Osteocyte (in vitro differentiated cells): ENCODE measurements at places on chromosomes 7 and 10.

- no peak for DNase-seq
Measured at GRCh38 chr7:75804705-75805104, 8.9 kb downstream of the CCL24 start.

DNA sequence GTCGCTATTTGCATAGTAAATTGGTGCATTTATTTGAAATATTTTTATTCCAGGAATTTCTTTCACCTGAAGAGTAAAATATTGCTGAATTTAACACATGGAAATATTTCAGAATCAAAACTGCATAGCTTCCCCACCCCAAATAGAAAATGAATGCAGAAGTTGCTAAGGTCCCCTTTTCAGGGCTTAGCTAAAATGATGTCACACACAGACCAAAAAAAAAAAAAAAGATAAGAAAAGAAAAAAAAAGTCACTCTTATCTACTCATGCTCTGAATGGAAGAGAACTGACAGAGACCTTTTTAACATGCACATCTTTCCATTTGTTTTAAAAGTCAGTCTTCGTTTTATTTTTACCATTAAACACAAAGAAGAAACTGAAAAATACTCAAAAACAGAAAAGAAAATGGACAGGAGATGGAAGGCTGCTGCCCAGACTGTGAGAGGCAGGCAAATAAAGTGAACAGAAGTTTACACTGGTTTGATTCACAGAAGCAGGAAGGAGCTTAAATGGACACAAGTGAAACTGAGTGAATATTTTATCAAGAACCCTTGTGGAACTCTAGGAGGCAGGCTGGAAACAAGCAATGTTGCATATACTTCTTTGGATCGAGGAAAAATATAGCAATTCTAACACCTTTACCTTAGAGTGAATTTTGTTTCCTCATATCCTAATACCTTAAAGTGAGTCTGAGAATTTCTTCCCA, 32.0 kb downstream of the PSMC2 start:
- DNase-seq, result no peak

GRCh38 chr7:107173691-107174406, 5.0 kb downstream of the HBP1 start:
- DNase-seq, result no peak

DNA sequence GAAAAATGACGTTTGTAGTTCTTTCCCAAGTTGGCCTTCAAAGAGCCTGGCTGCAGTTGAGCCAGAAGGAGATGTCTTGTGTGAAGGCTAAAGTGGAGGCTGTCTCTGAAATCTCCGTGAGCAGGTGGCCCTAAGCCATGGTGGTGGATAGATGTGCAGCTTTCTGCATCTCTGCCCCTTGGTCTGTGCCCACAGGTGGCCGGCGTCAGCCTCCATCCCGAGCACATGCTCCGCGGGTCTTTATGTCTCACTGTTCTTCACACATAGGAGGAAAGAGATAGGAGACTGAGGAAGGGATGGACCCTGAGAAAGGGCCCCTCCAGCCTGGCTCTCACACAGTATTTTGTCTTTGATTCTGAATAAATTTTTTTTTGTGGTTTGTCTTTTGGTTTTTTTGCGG, 30.3 kb upstream of the SLC26A4 start:
- no peak for DNase-seq

DNA sequence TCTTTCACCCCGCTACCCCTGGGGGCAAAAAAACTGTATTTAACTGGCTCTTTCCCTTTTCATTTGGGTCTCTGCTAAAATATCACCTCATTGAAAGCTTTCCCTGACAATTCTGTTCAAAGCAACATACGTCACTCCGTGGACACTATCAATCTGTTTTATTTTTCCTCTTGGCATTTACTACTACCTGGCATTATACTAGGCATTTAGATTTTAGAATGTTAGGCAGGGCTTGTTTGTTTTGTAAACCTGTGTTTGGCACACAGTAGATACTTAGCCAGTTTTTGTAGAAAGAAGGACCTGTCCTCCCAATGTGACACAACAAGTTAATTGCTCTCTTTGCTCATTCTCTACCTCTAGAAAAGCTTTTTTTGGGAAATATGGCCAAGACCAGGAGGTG, 26.5 kb upstream of the PDK4 start:
- DNase-seq, result no peak

- no peak for DNase-seq
Measured at GRCh38 chr10:128077155-128077875, 48.9 kb downstream of the MKI67 start.

DNA sequence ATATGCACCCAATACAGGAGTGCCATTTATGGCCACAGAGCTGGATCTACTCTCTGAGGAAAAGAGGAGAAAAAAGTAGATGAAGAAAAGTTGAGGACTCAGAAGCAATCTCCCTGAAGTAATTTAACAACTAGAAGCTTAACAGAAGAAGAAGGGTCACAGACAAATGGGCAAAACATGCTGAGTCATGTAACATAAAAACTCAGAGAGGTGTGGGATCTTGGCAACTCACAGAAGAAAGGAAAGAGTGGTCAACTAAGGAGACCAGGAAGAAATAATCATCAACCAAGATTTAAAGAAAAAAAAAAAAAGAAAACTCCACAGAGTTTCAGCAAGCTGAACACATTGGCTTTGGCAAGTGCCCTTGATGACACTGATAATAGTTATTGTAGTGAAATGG, 51.8 kb upstream of the BET1 start:
- no peak for DNase-seq

DNA sequence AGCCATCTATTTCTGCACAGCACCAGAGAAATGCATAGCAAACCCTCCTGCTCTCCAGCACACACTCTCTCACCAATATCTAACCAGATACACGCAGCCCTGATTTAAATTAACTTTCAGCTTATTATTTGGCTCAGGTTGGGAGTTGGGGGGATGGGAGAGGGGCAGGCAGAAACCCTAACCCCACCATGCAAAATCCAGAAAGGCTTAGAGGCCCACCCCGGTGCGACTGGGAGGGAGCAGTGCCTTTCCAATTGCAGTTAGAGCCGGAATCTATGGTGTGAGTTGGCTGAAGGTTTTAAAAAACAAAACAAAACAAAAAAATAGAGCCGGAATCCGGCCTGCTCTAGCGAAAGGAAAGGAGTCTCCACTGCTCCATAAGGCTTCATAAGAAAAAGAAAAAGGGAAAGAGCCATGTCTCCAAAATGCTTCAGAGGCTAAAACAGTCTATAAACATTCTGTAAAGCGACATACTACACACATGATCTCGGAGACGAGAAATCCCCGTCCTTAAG, 2.9 kb downstream of the IGF2BP3 start:
- DNase-seq, result no peak

- no peak for DNase-seq
Measured at GRCh38 chr10:28072573-28072972, 73.7 kb upstream of the ODAD2 start.

- DNase-seq, result no peak
Measured at GRCh38 chr10:120431251-120431651, 25.8 kb upstream of the PLPP4 start.

GRCh38 chr10:32972460-32972859, 14.4 kb upstream of the ITGB1 start:
- DNase-seq, result no peak

DNA sequence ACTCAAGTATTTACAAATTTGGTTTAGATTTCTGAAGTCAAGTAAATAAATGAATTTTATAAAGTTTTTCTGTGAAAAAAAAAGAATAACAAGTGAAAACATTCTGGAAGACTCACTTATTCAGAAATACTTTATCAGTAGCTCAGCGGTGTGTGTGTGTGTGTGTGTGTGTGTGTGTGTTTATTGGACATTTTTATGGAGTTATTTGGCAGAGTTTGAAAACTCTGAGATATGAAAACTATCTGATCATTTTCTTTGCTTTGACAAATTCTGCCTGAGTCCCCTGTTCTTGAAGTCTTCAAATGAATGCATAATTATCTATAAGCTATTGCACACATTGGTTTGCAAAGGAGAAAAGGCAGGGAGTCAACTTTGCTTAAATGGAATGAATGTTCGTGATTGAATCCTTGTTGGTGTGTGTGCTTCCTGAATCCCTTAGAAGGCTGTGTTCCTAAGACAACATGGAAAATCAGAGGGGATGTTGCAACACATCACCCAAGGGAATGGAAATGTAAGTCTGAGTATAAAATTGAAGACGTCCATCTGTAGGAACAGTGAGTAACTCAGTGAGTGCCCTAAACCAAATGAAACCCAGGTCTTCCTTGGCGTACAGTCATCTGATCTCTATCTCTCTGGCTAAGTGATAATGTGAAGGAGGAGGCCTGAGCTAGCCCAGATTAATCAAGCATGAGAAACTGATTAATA, 160.9 kb downstream of the REEP3 start:
- no peak for DNase-seq

- DNase-seq, result no peak
Measured at GRCh38 chr7:95407751-95408150, 11.6 kb upstream of the PON3 start.

- no peak for DNase-seq
Measured at GRCh38 chr7:90233569-90233968, 11.4 kb upstream of the CFAP69 start.
